Foreskin fibroblast (primary cell): ENCODE measurements at places on chromosomes 3 and 15.

DNA sequence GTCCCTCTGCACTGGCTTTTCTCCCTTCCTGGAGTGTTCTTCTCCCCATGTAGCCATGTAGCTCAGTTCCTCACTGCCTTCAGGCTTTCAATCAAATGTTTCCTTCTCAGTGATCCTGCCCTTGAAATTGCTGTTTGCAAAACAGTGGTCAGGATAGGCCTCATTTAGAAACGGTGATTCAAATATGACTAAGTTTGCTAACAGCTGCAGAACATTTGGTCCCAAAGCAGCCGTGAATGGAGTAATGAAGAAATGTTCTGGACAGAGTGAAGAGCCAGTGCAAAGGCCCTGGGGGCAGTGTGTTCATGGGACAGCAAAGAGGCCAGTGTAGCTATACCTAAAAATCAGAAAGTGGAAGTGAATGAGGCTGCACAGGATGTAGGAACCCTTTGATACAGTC lies 223.4 kb downstream of the FEZF2 start:
- DNase-seq: peak; percentile 81

GRCh38 chr3:152610622-152611021 lies 224.3 kb upstream of the P2RY1 start:
- no peak for DNase-seq

- no peak for DNase-seq
Observed at GRCh38 chr15:91940496-91941381, 87.2 kb downstream of the SLCO3A1 start.

- no peak for DNase-seq
Observed at GRCh38 chr15:67508407-67508806, 12.5 kb upstream of the C15orf61 start.

DNA sequence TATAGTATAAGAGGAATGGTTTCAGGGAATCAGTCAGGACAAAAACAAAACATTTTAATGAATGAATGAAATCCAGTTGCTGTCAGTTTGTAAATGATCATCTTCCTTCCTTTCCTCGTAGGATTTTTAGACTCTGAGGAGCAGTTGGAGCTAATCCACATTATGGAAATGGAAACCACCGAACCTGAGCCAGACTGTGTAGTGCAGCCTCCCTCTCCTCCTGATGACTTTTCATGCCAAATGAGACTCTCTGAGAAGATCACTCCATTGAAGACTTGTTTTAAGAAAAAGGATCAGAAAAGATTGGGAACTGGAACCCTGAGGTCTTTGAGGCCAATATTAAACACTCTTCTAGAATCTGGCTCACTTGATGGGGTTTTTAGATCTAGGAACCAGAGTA lies 3.1 kb downstream of the TIPARP start:
- DNase-seq: no peak

DNA sequence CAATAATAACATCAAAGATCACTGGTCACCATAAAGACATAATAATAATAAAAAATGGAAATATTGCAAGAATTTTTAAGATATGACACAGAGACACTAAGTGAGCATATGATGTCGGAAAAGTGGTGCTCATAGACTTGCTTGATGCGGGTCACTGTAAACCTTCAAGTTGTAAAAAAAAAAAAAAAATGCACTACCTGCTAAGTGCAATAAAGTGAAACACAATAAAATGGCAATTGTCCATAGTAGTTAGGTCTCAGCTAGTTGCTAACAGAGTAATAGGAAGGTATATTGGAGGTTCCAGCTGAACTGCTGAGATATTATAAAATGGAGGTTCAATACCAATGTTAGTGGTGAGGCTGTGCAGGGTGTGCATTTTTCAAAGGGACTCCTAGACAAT lies 146.6 kb upstream of the MRPS22 start:
- no peak for DNase-seq

DNA sequence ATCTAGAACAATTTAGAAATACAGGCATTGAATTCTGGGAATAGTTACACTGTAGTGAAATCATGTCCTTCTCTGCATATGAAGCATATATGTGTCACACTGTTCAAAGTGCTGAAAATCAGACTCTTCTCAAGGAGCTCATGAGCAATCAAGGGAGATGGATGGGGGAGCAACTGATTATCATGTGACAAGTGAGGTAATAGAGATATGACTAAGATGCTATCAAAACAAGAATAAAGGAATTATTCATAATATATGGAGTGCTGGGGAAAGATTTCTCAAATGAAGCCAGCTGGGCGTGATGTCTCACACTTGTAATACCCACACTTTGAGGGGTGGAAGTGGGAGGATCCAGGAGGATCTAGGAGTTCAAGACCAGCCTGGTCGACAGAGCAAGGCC lies 74.9 kb upstream of the CHRNB4 start:
- DNase-seq: peak; percentile 78

DNA sequence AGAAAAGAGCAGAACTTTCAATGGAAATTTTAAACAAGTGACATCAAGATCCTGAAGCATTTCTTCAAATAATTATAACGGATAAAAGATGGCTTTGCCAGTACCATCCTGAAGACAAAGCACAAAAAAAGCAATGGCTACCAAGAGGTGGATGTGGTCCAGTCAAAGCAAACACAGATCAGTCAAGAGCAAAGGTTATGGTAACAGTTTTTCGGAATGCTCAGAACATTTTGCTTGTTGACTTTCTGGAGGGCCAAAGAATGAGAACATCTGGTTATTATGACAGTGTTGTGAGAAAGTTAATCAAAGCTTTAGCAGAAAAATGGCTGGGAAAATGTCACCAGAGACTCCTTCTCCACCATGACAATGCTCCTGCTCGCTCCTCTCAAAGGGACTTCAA lies 31.5 kb downstream of the FEM1B start:
- no peak for DNase-seq

GRCh38 chr3:37499061-37499785 lies 324.8 kb upstream of the LRRFIP2 start:
- no peak for DNase-seq

- DNase-seq: no peak
Observed at GRCh38 chr3:149600634-149601033, 57.2 kb downstream of the WWTR1 start.

DNA sequence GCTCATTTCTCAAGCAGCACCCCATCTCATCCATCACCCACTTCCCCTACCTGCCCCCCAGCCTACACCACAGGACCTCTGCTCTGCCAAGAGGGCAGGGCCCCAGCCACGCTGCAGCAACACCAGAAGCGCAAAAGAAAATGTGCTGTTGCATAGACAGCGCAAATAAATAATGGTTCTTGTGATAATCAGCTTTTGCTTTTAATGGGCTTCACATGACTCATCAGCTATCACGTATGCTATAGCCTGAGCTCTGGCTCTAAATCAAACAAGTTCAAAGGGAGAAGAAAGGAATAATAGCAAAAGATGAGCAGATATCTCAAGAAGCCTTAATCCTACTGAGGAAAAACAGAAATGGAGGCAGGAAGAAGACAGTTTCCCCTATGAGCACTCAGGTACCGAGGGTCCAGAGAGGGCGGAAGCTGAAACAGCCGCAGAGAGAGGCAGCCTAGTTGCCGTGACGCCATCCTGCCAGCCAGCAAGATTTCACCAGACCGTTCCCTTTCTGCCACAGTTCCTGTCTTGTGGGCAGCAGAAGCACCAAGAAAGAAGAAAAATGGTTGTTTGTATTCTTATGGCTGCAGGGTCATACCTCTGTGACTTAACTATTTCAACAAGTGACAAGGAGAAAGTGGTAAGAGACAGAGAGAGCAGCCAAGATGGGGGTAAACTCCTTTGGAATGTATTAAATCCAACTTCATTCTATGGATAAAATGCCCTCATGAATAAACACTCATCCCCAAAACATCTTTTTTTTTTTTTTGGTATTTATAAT lies 22.0 kb downstream of the RAB27A start:
- no peak for DNase-seq

- DNase-seq: no peak
Observed at GRCh38 chr15:90598031-90598577, 68.4 kb downstream of the CRTC3 start.

DNA sequence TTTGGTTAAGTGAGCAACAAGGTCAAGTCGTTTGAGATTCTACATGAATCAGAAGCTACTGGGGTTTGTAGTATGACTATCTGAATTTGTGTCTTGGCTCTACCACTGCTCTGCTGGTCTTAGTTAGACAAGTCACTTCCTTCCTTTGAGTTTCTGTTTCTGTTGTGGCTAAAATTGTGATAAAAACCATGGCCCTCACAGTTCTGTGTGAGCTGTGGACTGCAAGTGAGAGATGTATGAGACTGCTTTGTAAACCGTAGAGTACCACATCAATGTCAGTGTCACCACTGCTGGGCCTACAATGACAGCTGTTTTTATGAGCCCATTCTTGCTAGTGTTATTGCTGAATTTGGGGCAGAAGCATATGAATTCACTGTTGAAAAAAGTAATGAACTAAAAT lies 32.7 kb downstream of the RARB start:
- DNase-seq: no peak

- DNase-seq: no peak
Observed at GRCh38 chr15:62584301-62585235, 419.5 kb upstream of the C2CD4B start.

GRCh38 chr3:120824613-120825012 lies 82.1 kb downstream of the GTF2E1 start:
- DNase-seq: no peak

- no peak for DNase-seq
Observed at GRCh38 chr3:10450494-10451440, 54.6 kb downstream of the ATP2B2 start.

GRCh38 chr3:46835054-46835453 lies 28.2 kb downstream of the MYL3 start:
- DNase-seq: no peak

DNA sequence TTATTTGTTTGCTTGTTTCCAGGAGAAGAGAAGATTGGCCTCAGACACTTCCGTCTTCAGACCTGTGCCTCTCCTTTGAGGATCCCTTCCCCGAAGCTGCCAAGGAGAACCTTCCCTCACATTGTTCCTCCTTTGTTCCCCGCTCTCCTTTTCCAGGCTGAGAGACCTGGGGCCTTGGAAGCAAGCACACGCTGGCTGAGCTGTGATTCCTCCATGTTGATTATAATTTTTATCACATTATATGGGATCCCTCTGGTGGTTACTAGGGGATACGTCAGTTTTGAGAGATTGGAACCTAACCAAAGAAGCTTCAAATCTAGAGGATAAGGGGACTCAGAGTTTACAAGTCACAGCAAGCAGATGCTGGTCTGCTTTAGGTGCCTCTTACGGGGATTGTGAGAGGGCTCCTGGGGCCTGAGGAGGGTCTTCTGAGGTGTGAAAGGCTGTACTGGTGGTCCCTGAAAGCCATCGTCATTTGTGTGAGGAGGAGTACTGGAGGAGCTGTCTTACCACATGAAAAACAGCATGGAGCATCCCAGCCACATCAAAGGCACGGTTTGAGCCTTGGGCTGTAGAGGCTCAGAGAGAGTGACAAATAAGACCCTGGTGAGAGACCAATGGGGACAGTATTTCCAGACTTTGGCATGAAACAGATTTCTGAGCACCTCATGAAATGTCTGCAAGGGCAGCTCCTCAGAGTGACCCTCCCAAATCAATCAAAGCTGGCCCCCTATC lies 760.1 kb upstream of the CFAP20DC start:
- DNase-seq: peak; percentile 61
